AG09319 (cell line): ENCODE measurements at places on chromosomes 3 and 15.
A peak's percentile ranks its signal among the peaks of the same experiment; 100 is the strongest.

DNA sequence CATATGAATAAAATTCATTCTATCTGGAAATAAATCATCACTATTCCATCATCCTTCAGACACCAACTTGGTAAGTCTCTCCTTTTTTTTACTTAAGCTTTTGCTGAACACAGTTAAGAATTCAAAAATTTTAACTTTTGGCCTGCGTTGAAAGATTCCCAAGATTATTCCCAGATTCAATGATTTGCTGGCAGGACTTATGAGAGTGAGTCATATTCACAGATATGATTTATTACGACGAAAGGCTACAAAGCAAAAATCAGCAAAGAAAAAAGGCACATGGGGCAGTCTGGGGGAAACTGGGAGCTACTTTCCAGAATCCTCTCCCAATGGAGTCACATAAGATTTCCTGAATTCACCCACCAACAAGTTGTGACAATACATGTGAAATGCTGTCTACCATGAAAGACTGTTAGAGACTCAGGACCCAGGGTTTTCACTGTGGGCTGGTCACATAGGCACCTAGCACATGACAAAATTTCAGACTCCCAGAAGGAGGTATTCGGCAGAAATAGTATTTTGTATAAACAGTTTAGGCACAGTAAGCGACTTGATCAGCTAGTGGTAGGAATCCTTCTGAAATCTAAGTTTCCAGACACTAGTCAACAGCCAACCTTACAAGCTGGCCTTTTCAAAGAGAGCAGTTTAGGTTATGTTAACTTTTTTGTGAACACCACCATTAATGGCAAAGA lies 82.1 kb downstream of the DLG1 start:
- no peak for DNase-seq

DNA sequence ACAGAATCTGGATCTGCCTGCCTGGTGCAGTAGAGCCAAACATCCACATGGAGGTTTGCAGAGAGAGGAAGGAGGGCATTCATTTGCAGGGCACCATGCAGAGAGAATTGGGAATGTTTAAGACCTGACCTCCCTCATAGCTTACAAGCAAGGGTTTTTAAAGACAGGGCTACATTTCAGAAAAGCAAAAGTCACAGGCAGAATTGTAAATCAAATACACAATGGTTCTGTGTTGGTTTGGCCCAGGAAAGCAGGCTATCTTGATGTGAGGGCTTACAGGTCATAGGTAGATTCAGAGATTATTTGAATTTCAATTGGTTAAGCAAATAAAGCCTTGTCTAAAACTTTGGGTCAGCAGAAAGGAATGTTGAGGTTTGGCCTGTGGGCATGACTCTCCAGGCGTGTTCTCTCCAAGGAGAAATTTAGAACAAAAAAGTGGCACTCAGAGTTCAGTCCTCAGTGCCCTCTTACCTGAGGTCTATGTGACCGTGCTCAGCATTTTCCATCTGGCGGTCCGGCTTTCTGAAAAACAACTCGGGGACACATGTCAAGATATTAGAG lies 91.5 kb downstream of the CD47 start:
- DNase-seq: no peak

DNA sequence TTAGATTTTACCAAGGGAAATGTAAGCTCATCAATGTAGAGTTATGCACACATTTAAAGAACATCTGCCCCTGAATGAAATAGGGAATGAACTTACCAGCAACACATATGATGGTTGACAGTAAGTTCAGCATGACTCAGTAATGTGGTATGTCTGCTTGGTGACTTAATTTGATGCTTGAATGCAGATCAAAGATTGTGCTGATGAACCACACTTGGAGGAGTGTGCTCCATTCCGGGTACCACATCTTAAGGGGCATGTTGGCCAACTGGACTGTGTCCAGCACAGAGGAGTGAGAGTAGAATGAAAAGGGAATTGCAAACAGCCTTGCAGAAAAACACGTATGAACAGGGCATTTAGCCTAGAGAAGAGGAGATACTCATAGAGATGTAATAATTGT lies 171.0 kb upstream of the RARB start:
- DNase-seq: no peak

- DNase-seq: no peak
Observed at GRCh38 chr15:68200016-68200861, 4.9 kb downstream of the CALML4 start.

DNA sequence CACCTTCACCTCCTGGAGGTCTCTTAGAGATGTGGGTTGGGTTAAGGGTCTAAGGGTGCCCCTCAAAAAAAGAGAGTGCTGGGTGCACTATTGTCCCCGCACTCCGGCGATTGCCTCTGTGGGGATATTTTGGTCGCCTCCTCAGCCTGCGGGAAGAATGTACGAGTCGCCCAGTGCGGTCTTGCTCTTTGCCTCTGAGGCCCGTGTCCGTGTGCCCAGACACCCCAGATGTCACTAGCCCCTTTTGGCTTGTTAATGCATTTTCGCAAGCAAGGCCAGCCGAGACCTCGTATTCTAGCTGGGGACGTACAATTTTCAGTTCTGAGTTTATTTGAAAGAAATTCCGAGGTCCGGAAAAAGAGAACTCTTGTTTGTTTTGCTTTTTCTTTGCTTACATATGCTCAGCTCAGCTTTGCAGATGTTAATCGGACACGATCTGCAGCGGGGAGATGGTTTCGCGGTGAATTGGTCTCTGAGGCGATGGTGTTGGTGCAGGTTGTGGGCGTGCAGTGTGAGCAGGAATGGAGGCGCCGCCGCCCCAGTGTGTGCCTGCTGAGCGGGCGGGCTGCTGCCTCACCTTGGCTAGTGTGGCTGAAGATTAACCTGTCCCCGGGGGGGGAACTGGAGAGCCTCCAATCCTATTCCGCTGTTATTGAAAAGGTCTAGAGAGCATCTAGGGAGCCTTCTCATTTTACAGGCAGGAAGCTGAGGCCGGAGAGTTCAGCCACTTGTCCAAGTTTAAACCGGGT lies 1.4 kb downstream of the ST6GAL1 start:
- no peak for DNase-seq

GRCh38 chr3:16474920-16475319 lies 38.6 kb downstream of the RFTN1 start:
- no peak for DNase-seq

DNA sequence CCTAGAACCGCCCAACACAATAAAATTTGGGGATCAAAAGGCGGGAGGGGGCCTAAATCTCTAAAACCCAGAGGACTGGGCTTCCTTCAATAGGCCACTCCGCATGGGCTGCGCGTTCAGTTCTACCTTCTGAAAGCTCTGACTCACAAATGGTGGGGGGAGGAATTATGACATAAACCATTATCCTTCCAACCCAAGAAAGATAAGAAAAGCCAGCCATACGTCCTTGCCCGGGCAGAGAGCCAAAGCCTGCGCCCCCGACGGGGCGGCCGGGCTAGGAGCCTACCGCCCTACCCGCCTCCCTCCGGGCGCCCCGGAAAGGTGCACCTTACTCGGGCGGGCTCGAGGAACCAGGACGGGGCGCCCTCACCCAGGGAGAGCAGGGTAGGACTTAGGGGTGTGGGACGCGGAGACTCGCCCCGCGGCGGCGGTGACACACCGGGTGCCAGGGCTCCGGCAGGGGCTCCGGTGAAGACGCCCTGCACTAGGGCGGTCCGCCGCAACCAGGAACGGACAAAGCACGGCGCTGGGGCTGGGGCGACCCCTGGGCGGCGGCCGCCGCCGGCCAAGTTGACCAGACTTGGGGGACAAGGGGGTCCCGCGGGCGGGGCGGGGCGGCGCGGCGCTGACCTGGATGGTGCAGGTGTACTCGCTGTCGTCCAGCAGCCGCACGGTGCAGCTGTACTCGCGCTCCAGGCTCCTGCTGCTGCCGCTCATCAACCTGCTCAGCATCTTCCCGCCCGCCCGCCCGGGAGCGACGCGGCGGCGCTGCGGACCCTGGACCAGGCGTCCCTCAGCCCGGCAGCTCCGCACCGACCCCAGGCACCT lies 534 bp downstream of the FRMD5 start:
- no peak for DNase-seq

DNA sequence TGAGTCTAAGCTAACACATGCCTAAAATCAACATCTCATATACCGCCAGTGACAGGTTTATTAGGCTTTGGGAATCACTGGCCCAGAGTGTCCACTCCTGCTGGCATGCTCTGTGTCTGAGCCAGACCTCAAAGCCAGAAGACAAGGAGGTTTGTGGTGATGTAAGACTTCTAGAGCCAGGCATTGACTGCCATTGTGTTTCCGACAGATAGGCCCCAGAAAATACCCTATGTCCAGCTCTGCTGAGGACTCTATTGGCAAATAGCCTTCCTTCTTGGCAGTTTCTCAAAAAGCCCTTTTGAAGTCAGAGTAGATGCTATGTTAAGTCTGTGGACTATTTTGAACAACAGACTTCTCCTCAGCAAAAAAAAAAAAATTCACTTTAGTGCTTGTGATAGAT lies 181.9 kb upstream of the UBE2E1 start:
- no peak for DNase-seq

- DNase-seq: no peak
Observed at GRCh38 chr3:137330246-137330645, 372.5 kb downstream of the IL20RB start.

GRCh38 chr3:134359121-134360010 lies 14.9 kb downstream of the AMOTL2 start:
- DNase-seq: no peak

DNA sequence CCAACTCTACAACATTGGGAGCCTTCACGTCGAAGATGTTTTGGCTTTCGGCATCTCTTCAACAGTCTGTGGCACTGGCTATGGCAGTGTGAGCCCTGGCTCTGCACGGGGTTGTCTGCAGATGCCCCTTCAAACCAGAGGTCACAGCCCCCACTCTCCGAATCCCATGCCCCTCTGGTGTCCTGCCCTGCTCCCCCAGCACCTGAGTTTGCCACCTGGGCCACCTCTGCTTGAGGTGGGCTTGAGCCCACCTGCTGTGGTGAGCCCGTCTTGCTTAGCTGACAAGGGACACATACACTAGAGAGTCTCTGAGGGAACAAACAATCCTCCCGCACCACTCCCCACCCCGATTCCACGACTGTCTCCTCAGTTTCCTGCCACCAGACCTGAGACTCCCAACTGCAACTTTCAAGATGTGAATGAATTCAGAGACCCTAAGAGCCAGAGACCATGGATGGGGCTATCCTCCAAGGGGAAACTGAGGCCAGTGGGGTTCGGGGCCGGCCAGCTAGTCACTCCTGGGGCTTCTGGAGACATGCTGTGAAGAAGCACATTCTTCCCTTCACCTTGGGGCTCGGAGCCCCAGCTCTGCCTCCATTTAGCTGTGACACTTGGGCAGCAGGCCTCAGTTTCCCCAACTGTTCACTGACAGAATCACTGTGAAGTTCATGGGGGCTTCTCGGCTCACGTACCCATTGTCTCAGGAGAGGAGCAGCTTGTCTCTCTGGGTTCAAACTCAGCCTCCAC lies 44.6 kb downstream of the TPRA1 start:
- DNase-seq: no peak

DNA sequence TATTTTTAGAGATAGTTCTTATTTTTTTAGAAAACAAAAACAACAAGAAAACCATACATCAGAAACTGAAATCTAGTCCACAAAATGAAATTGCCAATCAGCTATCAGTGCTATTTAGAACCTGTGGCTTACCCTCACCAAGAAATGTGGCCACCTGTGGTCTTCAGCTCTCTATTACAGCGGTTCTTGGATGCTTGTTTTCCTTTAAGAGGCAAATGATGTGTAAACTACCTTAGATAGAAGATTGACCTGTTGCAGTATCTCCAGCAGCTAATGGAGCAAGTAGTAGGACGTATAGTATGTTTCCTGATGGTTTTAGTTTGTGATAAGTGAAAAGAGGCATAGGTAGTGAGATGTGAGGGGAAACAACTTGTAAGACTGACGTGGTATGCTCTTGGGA lies 21.2 kb downstream of the TFG start:
- no peak for DNase-seq

DNA sequence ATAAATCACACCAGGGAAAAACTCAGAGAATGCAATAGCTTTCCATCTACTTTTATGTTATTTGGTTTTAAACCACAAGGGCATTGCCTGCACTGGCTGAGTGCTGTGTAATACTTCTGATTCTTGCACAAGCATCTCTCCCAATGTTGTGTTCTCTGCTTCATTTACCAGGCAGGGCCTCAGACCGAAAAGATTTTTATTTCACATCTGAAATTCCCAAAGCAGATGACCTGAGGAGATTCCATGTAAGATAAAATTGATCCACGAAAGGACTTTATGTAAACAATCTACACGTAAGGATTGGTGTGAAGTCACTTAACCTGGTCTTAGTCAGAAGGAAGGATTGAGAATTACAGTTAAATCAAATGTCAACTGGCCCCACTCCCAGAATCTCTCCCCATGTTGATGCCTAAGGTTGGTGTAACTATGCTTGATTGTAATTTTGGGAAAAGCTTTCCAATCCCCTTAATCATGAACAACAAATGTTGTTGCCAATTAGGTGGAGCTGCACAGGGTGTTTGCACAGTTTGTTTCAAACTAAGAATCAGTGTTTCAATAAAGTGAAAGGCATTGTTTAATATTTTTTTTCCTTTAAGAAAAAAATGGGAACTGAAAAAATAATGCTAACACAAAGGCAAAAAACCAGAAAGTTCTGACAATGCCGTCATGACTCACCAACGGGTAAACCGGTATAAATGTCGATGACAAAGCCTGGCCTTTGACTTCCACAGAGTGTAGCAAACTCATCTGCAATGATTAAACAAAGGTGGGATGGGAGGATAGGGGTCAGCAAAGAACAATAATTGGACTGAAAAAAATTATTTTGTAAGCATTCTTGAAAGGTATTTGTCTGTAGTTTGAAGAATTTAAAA lies 128.6 kb downstream of the DUT start:
- DNase-seq: peak; percentile 89

GRCh38 chr3:112303764-112304325 lies 9.8 kb upstream of the SLC9C1 start:
- no peak for DNase-seq

DNA sequence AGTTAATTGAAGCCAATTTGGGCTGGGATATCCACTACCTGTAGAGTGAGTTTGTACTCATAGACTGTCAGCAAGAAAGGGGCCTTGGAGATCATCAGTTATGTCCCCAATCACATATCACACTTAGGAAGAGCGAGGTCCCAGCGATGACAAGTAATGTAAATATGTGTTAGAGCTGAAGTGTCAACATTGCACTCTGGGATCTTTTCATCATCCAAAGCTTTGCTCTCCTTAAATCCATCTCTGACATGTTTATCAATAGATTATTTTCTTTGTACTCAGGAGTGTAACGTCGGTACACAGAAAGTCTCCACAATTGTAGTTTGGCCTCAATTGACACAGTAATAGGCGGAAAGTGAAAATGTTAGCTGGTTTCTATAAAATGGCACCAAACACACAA lies 113.7 kb upstream of the TPRG1 start:
- no peak for DNase-seq

GRCh38 chr15:29131840-29132420 lies 137.7 kb downstream of the NSMCE3 start:
- DNase-seq: no peak

- DNase-seq: no peak
Observed at GRCh38 chr3:157029365-157029790, 130.6 kb downstream of the CCNL1 start.
